KBM-7 (cell line): ENCODE measurements at places on chromosomes 7 and 10.

GRCh38 chr7:93407239-93407638 lies 167.3 kb downstream of the CALCR start:
- no peak for DNase-seq

- DNase-seq = peak; percentile 34
Measured at GRCh38 chr7:51121931-51122425, 194.6 kb downstream of the COBL start.

DNA sequence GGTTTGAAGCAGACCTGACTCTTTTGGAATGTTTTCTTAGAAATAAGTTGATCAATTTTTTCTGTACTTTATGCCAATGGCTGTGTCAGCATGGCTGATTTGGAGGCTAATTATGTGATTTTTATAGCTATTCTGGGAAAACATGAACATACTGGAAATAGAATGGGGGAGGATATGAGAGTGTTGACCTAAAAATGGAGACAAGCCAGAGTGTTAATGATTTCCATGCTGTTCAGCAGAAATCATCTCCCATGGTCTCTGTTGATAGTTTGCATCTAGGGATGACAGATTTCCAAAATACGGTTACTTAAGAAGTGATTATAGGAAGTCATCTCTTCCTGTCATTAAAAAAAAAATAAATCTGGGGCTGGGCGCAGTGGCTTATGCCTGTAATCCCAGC lies 32.7 kb upstream of the DMTF1 start:
- no peak for DNase-seq

DNA sequence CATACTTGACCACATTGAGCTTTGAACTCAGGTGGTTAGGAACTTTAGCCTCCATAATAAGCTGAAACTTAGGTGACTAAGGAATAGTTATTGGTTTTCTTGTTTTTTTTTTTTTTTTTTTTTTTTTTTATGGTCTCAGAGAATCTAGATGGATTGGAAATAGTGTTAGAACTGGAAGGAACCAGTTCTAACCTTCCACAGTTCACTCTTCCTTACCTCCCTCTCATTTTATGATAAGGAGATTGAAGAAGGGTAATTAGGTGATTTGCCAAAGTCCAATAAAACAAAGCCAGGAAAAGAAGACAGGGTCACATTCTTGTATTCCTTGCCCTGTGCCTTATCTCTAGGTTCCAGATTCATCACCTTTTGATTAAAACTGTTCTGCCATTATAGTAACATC lies 71.7 kb upstream of the STRIP2 start:
- no peak for DNase-seq

GRCh38 chr10:14312014-14312413 lies 18.7 kb downstream of the FRMD4A start:
- no peak for DNase-seq

GRCh38 chr10:2262878-2263277 lies 525.6 kb upstream of the ADARB2 start:
- DNase-seq = no peak
